ENCODE measurements at places on chromosomes 1 and 21. TPM values are rescaled to one million over a fixed set of nuclear protein-coding genes. Genes with fewer than 3 reads are reported as not detected.

DNA sequence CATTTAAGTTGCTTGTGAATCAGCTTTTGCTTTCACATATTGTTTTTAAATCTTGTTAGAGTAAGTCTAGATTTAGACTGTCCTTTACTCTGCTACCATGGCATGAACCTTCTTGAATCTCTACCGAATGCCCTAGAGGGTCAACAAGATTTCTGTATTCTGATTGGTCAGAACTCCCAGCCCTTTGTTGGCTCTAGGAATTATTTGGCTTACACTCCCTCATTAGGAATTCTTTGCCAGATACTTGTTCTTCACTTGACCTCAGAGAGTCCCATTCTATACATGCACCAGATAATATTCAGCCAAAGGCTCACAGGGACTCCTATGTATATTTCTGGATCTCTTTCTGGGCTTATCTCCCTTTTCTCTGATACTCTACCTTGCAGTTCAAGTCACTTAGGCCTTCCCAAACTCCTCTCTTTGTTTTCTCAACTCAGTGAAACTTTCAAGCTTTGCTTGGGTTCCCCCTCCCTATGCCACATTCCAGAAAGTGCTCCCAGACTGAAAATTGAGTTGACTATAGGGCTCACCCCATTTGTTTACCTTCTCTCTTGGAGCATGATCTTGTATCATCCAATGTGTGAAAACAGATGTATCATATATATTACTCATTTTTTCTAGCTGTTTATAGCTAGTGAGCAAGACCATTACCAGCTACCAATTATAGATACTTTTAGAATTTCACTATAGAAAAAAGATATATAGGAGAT is 405.0 kb downstream of the PLPP3 start:
- DNase-seq, result no peak

DNA sequence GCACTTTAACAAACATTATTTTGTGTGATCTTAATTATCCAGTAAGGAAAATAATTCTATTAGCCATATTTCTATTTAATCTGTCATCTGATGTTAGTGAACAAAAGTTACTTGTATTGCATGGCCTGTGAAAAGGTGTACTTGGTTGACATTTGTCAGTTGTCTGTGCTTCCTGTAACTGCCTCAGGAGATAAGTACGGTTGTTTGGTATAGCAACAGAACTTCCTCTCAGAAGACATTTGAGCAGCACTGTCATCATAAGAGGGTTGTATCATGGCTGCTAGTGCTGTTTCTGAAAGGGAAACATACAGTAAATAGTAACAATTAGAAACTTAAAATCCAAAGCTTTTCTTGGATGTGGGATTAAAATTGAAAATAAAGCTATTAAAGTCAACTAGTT is 3.4 kb downstream of the BLZF1 start:
- no peak for DNase-seq

GRCh38 chr1:198498103-198498385 is 42.4 kb downstream of the ATP6V1G3 start:
- DNase-seq, result no peak

The ARHGEF16 gene
- polyA plus RNA-seq, result 13.2 TPM

Measured in left renal pelvis (tissue), 4 donors.